Stimulated activated CD4-positive, alpha-beta T cell treated with anti-CD3 and anti-CD28 coated beads, Interleukin-12 subunit alpha, Interleukin-12 subunit beta, amount 100 ng/mL, for 4 hours (primary cell): ENCODE measurements at places on chromosomes 11 and 22.

DNA sequence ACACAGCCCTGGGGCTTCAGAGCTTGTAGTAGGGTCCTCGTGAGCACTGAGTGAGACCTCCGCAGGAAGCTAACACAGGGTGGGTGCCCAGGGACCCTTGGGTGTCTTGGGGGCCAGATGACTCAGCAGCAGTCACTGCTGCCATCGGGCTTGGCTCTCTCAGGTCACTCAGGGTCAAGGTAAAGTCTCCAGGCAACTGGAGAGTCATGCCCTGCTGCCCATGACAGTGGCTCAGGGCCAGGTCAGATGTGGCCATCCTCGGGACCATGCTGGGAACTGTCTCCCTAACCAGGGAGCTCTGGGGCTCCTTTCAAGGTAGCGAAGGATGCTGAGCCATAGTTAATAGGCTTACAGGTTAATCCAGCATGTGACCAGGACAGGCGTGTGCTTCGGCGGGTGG lies 44.4 kb upstream of the SLC22A12 start:
- DNase-seq: no peak

- no peak for DNase-seq
These were observed 17.4 kb downstream of the CEP164 start for GRCh38 chr11:117345039-117345438.

DNA sequence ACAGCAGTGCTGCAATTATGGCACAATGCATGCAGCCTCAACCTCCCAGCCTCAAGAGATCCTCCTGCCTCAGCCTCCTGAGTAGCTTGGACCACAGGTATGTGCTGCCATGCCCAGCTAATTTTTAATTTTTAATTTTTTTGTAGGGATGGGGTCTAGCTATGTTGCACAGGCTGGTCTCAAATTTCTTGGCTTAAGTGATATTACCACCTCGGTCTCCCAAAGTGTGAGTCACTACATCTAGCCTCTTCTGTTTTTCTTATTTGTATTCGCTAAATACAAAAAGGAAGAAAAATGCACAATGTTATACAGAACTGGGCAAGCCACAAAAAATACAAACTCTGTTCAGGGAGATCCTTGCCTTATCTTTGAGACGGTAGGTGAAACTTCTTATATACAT lies 62.1 kb downstream of the DDI1 start:
- DNase-seq: no peak

DNA sequence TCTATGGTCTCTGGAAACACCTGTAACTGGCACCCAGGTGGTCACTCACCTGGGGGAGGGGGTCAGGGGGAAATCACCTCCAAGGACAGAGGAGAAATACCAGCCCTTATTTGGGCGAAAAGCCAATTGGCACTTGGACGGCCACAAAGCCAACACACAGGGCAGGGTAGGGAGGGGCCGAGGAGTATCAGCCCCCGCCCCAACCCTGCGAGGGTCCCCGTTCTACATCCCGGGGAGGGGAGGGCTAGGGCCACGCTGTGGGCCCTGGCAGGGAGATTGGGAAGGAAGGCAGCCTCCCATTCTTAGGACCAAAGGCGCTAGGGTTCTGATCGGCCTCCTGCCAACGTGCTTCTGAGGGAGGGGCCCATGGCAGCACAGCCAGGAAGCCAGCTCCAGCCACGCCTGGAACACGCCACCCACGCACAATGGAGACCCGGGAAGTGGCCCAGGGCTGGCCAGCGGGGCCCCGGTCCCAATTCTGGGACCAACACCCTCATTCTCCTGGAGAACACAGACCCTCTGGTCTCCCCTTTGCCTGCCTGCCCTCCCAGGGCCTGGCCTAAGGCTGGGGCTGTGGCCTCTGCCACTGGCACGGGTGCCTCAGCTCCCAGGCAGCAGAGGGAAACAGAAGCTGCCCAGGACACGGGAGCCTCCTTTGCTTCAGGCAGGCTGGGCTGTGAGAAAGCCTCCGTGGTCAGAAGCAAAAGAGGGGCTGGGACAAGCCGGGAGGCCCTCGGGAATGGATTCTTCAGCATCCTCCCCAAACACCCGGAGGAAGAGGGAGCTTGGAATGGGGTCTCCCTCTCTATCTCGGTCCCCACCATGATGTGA lies 7.4 kb downstream of the CBX6 start:
- no peak for DNase-seq

GRCh38 chr22:49015993-49016908 lies 811.4 kb downstream of the BRD1 start:
- DNase-seq: no peak

GRCh38 chr11:35077709-35078469 lies 61.1 kb upstream of the CD44 start:
- no peak for DNase-seq

DNA sequence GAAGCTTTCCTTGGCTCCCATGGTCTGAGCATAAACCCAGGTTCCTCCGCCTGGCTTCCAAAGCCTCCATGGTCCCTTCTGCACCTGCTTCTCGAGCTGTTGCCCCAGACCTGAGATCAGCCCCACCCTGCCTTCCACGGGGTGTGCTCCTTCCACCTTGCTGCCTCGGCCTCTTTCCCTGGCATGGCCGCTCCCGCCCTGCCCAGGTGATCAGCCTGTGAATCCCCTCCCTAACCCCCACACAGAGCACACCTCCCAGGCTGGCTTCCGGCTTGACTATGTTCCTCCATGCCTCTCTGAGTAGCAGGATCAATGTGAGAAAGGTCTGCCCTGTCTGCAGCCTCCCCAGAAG lies 2.7 kb upstream of the PPP6R3 start:
- DNase-seq: no peak

- no peak for DNase-seq
These were observed 1044.7 kb downstream of the BRD1 start for GRCh38 chr22:48782811-48783511.

- DNase-seq: no peak
These were observed 12.1 kb upstream of the UPB1 start for GRCh38 chr22:24482998-24483397.

DNA sequence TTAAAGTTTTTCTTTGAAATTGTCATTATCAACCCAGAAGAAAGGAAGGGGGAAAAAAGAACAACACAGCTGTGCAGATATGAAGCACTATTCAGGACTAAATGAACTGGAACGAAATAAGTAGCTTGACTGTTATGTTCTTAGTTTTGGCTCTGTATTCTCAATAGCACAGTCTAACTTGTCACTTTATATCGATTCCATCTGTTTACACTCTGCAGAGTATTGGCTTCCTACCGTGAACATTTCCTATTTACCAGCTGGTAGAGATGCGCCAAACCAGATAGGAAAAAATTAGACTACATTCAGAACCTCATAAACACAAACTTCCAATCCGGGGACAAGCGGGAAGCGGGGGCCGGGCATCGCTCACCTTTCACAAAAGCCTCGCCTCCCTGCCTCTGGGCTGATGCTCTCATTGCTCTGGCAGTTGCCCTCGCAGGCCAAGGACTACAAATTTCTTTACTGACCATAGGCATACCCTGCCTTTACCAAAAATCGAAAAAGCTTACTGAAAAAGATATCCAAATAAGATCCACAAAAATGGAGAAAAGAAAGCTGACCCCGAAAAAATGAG lies 66.2 kb downstream of the EFCAB6 start:
- no peak for DNase-seq

GRCh38 chr11:35237860-35238715 lies 99.1 kb downstream of the CD44 start:
- DNase-seq: no peak

GRCh38 chr11:94934846-94935245 lies 38.5 kb downstream of the CWC15 start:
- no peak for DNase-seq

GRCh38 chr11:120332822-120333716 lies 3.1 kb upstream of the ARHGEF12 start:
- no peak for DNase-seq

DNA sequence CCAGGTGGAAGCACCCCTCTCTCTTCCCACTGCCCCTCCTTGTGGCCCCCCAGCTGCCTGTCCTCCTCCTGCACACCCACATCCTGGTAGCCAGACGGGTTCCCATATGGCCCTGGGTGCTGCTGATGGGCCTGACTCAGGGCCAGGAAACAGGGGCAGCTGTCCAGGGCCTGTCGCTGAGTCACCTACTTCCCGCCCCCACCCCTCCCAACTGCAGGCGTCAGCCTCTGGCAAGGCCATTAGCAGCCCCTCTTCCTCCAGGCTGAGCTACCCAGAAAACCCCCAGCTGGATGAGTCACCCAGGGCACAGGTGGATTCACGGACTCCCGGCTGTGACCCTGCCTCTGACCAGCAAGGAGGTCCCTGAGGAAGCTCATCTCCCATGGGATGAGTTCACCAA lies 6.9 kb upstream of the GAL start:
- DNase-seq: no peak

GRCh38 chr11:116707746-116708145 lies 65.0 kb downstream of the BUD13 start:
- DNase-seq: no peak

GRCh38 chr22:17087498-17088131 lies 2.8 kb downstream of the IL17RA start:
- DNase-seq: no peak

DNA sequence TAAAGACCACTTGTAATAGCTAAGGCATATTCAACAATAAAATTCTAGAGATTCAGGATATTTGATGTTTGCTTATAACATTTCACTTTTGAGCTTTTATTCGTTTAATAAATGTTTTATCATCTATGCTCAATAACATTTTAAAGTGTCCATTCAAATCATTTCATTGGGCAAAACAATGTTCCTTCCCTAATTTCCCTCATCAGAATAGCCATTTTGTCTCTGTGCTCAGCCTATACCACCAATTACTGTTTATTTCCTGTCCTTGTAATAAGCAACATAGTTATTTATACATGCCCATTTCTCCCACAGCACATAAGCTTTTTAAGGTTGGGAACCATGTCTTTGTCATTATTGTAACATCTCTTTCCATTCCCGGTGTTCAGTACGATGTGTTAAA lies 1.3 kb upstream of the SC5D start:
- no peak for DNase-seq

DNA sequence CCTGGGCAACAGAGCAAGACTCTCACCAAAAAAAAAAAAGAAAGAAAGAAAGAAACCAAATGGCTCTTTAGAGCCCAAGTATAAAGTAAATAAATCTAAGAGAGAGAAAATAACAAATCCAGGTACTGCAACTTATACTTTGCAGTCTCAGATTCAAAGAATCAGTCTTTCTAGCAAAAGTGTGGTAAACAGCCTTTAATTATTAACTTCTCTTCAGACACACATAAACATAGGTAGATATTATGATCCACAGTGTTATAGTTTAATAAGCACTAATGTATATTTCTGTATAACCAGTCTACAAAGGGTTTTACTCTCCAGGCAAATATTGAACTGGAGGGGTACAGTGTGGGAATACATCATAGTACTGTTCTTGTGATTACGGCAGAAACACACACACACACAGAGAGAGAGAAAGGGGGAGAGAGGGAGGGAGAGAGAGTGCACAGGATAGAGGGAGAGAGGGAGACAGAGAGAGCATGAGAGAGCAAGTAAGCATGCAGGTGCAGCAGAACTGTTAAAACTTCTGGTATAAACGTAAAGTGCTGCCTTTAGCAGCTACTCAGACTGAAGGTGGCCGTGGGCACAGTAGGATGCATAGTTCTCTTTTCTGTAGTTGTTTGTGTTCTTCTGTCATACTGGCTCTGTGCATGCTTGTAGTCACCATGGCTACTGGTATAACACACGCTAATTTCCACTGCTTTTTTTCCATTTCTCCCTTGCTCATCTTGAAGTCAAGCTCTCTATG lies 32.3 kb downstream of the MTMR2 start:
- DNase-seq: no peak

- no peak for DNase-seq
These were observed 1411.1 kb downstream of the BRD1 start for GRCh38 chr22:48416396-48417224.

DNA sequence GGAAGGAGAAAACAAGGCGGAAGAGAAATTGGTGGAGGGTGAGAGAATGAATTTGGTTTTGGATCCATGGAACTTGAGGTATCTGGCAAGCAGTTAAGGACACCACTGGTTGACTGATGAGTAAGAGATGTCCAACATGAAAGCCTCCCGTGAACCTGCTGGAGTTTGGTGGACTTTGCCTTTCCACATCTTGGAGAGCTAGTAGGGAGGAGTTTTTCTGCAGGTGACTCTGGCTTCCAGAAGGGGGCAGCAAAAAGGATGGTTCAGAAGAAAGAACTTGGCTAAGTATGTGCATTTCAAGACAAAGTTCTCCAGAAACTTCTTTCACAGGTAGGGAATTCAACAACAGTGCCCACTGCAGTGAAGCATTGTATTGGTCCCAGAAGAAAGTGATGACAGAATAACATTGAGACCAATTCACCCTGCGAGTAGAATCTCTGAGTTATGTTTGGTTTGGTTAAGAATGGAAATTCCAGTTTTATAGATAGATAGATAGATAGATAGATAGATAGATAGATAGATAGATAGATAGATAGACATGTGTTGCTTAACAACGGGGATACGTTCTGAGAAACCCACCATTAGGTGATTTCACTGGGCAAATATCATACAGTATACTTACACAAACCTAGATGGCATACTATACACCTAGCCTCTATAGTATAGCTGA lies 28.5 kb downstream of the DCDC1 start:
- no peak for DNase-seq

GRCh38 chr11:134908583-134908982 lies 496.5 kb upstream of the B3GAT1 start:
- no peak for DNase-seq

DNA sequence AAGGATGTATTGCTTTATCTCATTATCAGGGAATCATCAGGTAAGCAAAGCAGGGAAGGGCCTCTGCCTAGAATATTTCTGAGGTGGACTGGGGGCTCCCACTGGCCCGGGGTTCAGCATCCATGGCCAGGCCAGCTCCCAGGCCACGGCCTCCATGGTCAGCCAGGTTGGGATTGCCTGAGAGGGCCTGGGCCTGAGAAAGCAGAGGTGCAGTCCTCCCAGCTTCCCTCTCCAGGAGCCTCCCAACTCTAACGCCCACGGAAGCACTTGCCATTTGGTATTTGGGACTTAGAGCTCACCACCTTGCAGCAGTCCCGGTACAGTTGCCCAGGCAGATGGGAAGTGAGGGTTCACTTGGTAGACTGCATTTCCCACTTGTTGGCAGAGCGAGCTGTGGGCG lies 12.7 kb downstream of the DGAT2 start:
- DNase-seq: no peak

- no peak for DNase-seq
These were observed 199.9 kb upstream of the ISX start for GRCh38 chr22:34866081-34866480.

- no peak for DNase-seq
These were observed 78.6 kb upstream of the GRK3 start for GRCh38 chr22:25485626-25486545.
